Stimulated activated naive CD8-positive, alpha-beta T cell treated with anti-CD3 and anti-CD28 coated beads, Interleukin-15, Interleukin-2, amounts not matched to agents 100 U/mL and 50 U/mL, for 24 hours (primary cell): ENCODE measurements at places on chromosomes 5 and 9.

- DNase-seq: no peak
Measured at GRCh38 chr5:173969167-173970049, 19.6 kb upstream of the C5orf47 start.

DNA sequence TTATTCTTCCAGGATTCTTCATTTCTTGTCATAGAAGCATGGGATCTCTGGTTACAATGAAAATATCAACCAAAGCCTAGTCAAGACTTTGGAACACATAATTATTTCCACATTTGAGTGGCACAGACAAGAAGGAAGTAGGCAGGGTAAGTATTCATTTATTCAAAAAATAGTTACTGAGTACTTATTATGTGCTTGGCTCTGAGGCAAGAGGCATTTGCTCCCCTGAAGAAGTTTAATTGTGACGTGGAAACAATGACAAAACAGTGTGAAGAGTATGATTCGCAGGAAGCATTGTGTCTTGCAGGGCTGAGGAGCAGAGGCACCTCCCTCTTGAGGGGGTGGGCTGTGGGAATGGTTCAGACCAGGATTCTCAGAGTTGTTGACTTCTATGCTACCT, 45.0 kb upstream of the TNFSF15 start:
- DNase-seq: peak; percentile 28

DNA sequence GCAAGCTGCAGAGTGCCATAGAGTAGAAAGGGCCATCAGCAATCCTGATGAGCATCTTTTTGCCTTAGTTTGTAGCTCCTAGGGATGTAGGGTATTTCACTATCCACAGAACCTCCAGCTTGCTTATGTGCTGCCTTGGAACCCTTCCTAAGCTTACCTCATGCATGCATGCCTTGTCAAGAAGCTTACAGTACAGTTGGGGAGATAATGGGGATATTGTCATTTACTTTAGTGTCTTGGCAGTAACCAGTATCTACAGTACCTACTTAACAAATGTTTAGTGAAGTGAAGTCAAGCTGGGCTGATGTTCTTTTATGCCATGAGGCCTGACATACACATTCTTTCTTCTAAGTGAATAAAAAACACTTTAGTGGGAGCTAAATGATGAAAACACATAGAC, 164.6 kb upstream of the PPP1R2B start:
- no peak for DNase-seq

GRCh38 chr5:111598996-111599395, 86.7 kb upstream of the STARD4 start:
- DNase-seq: no peak

DNA sequence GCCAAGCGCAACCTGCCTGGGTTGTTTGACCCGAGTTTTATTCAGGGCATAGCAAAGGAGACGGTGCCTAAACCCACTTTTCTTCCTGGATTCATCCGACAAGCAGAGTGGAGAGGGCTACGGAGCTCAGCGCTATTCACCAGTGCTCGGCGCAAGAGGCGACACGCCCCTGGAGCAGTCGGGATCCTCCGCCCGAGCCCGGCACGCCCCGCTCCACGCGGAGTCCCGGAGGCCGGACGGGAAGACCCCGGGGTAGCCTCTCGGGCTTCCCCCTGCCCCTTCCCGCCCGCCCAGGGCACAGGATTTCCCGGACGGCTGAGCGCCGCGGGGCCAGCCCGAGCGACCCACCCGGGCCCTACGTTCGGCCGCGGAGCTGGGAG, 427 bp downstream of the SERINC5 start:
- peak; percentile 68 for DNase-seq

DNA sequence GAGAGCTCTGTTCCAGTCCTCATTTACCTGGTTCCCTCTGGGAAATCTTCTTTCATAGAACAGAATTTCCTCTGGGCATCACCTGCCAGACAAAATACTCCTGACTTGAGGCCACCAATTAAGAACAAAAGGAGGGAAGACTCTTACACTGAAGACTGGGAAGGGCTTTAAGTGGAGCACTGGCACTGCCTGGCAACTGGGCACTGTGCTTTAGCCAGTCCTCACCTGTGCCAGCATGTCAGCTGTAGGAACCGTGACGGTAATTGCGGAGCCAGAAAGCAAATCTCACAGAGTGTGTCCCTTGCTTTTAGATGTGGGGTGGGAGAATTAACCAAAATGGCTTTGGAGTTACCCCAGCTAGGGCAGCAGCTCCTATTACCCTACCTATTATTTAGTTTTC, 40.6 kb downstream of the FAM219A start:
- no peak for DNase-seq

GRCh38 chr9:104961238-104961637, 33.3 kb upstream of the ABCA1 start:
- DNase-seq: peak; percentile 65

DNA sequence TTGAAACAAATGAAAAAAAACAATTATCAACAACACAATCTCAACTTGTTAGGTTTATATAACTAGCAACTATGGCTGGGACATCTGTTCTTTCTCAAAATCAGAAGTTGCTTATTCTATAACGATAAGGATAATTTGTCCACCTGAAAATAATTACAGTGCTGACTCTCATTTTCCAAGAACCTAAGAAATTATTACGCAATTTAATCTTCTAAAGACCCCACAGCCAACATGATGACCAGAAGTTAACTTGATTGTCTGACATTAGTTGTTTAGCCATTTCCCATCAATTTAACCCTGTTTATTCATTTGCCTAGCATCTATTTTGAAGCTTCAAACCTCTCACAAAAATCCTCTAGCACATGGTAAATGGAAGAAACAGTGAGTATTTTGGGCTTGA, 293.8 kb downstream of the ELAVL2 start:
- no peak for DNase-seq

DNA sequence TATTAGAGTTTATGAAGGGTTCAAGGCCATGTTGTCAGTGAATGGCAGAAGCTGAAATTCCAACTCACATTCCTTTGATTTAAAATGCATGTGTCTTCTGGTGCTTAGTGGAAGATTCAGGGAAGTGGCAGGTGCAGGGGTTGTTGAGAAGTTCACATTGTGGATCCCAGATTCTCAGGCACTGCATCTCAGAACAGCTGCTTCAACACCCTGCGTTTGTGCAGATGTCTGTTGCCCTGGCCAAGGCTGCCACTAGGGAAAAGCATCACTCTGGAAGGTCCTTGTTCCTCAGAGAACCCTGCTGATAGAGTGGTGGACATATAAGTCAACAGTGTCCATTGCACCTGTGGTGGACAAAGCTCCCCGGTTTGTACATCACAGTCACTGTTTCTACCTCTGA, 162.7 kb downstream of the PAPPA start:
- DNase-seq: no peak

DNA sequence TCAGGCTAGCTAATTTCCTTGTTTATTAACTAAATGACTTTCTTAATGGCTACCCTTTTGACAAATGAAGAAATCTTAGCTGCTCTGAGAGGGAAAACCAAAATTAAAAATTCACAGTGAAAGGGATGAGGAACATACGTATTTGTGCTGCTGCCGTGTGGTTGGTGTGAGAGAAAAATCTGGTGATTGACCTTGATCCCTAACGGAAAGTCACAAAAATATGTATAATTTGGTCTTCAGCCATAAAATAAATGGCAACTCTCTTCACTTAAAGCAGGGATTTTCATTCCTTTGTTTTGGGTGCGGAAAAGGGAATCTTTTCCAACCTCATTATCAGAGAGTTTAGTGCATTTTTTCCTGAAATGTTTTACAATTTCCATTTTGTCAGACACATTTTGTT, 40.4 kb downstream of the PAM start:
- no peak for DNase-seq

DNA sequence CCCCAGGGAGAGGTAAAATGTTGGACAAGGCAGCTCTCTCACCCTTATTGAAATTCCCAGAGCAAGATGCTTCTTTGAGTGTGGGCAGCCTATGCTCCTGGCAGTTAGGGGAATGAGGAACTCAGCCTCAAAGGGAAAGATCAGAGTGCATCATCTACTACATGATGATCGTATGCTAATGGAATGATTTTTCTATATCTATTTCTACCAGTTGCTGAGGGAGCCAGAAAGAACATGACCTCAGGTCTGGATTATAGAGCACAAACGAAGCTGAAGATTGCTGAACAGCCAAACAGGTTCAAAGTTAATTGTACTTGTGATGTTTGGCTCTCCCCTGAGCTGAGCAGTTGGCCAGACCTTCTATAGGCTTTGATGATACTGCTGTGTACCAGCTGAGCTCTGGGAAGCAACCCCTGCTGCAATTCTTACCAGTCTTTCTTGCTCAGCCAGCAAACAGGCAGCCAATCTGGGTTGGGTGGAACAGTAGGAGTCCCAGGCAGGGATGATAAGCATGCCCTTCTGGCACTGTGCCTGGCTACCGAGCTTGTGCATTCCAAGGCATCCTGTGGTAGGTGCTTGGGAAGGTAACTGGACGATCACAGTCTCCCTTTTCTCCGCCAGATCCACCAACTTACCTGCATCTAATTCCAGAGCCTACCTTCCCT, 10.3 kb upstream of the FBXL7 start:
- DNase-seq: no peak

DNA sequence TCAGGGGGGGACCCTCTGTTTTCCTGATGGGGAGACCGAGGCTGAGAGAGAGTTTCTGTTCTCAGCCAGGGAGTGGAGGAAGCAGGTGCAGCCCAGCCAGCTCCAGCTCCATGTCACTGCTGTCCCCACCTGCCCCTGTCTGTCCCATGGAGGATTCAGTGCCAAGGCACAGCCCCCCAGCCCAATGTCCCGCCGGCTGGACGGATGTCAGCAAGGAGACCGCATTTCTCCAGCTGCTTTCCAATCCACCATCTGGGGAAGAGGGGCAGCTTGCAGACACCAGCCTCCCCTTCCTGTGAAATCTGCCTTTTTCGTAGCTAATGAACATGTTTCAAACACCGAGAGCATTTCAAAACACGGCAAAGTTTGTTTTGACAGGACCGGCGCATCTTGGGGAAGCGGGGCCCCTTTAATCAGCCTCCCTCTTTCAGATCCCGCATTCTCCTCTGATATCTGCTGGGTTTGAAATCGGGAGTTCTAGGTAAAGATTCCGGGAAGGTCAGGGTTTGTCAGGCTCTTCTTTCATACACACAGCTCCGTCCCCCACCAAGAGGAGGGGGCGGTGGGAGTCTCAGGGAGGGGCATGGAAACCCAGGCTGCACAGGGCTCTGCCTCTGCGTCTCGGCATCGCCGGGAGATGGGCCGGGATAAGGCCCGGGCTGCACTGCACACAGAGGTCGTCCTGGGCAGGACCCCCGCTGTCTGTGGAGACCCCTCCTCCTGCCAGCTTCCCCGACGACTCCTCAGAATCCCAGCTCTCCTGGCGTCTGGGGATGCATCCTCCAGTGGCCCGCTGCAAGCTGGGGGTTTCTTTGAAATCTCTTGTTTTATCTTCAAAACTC, 74.8 kb downstream of the NEK6 start:
- no peak for DNase-seq

- peak; percentile 44 for DNase-seq
Measured at GRCh38 chr9:133558191-133559126, 24.0 kb downstream of the ADAMTSL2 start.

- DNase-seq: no peak
Measured at GRCh38 chr5:128629157-128629556, 91.1 kb upstream of the FBN2 start.

DNA sequence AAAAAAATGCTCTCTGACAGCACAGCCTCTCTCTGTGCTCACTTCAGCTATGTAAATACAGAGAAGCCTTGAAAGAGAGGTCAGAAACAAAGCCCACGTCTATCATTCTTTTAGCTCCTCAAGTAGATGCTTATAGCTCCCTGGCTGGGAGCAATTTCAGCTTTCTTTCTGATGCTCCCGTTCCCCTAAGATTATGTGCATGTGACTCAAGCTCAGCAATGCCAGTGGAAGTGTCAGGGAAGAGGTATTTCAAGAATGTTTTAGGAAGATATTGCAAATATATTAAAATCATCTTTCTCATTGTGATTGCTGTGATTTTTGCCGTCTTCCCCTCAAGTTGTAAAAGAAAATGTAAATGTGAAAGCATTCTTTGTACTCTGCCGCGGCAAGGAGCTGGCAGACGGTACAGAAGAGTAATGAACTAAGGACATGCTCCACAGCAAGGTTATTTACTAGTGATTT, 1353.7 kb upstream of the ACO1 start:
- DNase-seq: no peak

DNA sequence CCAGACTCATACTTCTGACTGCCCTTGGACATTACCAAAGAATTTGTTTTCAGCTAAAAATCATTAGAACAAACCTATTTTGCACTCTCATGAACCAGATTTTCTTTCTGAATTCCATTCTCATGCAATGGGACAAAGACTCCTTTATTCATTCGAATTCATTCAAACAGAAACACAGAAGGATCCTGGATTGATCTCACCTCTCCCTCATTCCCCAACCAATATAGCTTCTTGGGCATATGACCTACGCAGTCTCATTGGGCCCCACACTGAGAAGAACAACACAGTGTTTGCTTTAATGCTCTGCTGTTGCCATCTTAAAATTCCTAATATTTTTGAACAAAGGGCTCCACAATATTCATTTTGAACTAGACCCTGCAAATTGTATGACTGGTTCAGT, 392.4 kb downstream of the CTNND2 start:
- no peak for DNase-seq

DNA sequence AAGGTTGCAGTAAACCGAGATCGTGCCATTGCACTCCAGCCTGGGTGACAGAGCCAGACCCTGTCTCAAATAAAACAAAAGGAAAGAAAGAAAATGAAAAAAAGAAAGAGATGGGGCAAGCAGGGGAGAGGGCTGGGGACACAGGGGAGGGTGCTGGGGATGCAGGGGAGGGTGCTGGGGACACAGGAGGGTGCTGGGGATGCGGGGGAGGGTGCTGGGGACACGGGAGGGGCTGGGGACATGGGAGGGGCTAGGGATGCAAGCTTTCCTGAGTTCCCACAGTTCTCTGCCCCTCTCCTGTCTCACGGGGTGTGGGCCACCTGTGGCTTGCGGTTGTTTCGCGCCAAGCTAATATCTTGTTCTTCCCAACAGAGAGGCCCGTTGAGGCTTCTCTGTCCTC, 7.2 kb downstream of the PDCD6 start:
- DNase-seq: no peak

DNA sequence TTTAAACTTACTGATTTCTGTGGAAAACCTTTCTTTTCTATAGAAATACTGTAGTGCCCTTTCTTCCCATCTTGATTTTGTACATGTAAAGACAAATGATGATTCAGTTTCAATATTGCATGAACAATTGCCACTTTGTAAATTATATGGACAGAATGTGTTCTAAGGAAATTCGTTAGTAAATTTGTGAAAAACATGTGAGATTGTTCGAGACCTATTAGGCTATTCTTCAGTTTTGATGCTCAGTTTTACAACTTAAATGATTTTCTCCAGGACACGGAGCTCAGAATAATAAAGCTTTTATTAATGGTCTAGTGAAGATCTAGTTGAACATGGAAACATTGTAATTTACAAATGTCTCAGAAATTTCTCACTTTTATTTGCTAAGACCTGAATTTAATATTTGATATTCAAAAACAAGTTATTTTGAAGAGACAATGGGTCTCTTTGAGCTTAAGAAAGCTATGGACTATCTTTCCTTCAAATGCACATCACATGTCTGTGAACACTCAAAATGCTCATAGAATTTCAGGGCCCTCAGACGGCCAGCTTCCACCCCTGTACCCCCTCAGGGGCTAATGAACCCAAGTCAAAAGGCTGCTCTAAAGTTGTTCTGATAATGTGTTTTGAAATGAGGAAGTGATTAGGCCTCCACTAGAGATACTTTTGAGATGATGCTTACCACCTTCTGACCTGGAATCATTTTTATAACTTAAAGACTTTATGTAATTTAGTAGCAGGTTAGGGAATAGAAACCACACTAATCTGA, 54.1 kb upstream of the FSD1L start:
- DNase-seq: no peak
